ENCODE measurements at places on chromosomes 2 and 18.

- no peak for DNase-seq
Observed at GRCh38 chr2:137800386-137800785, 163.9 kb upstream of the HNMT start.

GRCh38 chr2:54901224-54901986 is 148.8 kb downstream of the RTN4 start:
- no peak for DNase-seq

- DNase-seq: no peak
Observed at GRCh38 chr2:56369316-56369715, 185.5 kb downstream of the CCDC85A start.

- peak; percentile 28 for DNase-seq
Observed at GRCh38 chr2:240595381-240596079, 9.0 kb downstream of the CAPN10 start.

DNA sequence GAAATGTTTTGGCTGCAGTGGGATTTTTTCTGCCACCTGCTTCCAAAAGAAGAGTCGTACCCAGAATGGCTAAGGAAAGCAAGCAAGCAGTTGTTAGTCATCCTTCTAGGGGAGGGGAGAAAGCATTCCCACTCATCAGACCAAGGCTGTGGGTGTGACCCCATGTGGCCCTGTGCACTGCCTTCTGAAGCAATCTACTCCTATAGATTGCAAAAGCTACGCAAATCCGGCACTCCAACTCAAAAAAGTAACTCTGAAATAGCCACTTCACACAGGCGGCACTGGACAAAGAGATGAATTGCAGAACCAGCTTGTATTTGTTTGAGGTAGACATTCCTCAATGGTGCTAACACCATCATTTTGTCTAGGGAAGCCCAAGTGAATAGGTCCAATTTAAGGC is 44.3 kb downstream of the ST3GAL5 start:
- no peak for DNase-seq

- DNase-seq: no peak
Observed at GRCh38 chr2:133462811-133463210, 105.5 kb downstream of the NCKAP5 start.

- DNase-seq: no peak
Observed at GRCh38 chr18:37565977-37566478, 430 bp upstream of the CELF4 start.

DNA sequence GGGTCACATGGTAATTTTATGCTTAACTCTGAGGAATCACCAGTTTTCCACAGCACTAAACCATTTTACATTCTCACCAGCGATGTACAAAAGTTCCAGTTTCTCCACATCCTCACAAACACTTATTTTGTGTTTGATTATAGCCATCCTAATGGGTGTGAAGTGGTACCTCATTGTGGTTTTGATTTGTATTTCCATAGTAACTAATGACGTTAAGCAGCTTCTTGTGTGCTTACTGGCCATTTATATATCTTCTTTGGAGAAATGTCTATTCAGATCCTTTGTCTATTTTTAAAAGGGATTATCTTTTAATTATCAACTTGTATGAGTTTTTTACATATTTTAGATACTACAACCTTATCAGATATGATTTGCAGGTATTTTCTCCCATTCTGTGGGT is 42.0 kb downstream of the CCDC150 start:
- DNase-seq: no peak

GRCh38 chr2:233702238-233702637 is 9.5 kb downstream of the UGT1A6 start:
- DNase-seq: no peak

DNA sequence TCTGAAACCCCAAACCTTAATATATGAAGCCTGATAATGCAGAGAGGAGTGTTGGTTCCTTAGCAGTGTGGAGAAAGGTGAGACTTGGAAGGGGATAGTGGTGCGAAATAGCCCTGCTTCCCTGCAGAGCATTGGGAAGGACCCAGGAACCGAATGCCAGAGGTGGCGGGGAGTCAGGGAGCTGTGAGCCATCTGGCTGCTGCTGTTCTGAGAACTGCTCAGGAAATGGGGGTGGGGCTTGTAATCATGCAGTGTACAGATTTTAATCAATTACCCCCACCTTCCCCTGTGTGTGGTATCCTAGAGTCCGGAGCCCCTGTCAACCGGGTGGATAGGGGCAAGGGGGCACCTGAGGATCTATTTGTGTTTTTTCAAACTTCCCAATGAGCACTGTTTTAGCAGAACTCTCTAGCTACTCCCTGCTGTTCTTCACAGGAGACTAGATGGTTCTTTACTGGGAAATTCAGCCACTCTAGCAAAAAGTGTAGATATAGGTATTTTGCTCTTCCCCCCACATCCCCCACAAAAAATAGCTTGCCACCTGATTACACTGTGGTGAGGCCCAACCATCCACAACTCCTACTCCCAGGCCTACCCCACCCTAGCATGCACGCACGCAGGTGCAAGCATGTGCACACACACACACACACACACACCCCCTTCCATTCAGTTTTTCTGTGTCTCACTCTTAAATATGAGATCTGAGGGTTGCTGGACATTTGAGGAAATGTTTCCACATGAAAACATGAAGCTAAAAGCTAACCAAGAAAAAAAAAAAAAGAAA is 30.1 kb upstream of the MBOAT2 start:
- no peak for DNase-seq

DNA sequence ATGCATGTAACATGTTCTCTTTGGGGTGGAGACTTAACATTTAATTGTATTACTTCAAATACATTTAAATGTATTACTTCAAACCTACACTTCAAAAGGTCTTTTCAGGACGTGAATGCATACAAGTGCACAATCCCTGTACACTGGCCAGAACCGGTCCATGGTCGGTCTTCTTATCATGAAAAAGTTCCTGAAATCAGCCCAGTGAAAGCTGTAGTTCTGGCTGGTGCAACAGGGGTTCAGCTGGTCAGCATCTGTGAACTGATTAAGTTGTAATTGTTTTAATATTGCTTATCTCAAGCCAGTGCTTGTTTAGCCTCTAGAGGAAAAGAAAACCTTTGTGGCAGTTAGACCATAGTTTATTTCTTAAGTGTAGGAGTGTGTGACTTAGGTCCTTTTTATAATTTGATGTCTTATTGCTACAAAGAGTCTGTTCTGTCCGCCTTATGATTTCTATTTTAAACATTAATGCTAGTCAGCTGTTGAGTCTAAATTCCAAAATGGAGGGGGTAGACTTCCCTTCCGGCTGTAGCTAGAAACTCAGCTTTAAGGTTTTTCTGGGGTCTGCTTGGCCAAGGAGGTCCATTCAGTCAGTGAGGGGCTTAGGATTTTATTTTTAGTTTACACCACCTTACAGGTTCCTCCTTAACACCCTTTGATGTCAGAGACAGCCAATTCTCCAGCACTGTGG is 768 bp upstream of the CYBRD1 start:
- no peak for DNase-seq

- no peak for DNase-seq
Observed at GRCh38 chr2:66109419-66109818, 325.5 kb upstream of the MEIS1 start.

DNA sequence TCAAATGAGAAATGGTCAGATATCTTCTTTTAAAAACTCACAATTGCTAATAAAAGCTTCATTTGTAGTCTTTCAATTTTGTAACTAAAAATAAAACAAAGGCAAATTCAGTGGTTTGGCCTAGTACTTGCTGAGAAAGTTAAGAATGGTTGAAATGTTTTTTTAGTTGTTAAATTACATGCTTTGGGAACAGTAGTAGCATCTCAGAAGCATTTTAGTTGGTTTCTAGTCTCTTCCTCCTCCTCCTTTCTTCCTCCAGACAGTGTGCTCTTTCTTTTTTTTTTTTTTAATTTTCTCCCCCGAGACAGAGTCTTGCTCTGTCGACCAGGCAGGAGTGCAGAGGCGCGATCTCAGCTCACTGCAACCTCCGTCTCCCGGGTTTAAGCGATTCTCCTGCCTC is 9.8 kb downstream of the TRAK2 start:
- no peak for DNase-seq

DNA sequence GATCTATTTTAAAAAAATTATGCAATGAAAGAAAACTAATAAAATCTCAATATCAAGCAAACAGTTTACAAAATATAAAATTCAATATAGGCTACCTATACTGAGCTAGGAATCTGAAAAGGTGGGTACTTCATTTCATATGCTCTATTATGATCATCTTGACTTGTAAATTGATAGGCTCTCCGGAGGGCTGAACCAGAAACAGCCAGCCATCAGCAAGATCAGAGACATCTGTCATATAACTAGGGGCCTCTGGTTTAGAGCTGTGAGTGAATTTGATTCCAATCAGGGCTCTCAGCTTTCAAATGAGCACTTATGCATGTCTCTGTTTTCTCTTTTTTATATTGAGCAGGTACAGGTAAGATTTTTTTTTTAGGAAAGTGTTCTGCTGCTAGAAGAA is 114.2 kb downstream of the SPHKAP start:
- no peak for DNase-seq

DNA sequence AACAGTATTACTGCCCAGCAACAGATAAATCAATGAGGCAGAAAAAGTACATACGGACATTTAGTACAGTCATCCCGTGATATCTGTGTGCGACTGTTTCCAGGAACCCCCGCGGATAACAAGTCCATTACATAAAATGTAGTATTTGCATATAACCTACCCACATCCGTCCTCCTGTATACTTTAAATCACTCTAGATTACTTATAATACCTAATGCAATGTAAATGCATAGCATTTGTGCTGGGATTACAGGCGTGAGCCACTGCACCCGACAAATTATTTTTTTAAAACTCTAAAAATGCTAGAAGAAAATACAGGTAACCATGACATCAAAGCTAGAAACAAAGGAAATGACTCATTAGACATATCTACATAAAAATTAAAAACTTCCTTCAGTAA is 91.6 kb downstream of the FAM161A start:
- DNase-seq: no peak

- DNase-seq: peak; percentile 25
Observed at GRCh38 chr2:72923833-72924352, 6.6 kb downstream of the EMX1 start.

GRCh38 chr18:9655232-9655767 is 40.9 kb upstream of the PPP4R1 start:
- no peak for DNase-seq

DNA sequence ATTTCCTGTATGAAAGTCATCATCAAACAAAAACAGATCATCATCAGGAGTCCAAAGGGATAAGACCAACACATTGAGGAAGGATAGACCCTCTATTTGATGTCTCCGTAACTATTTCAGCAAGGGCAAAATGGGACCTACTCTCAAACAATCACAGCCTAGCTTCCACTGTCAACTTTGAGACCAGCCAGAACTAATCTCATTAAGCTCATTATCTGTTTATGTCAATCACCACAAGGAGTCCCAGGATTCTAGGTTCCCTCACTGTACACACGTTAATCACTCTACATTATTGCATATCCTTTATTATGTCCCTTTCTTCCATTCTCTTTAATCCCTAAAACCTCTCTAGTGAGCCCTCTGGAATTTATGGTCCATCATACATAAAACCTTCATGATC is 370.3 kb upstream of the LINC00305 start:
- no peak for DNase-seq

DNA sequence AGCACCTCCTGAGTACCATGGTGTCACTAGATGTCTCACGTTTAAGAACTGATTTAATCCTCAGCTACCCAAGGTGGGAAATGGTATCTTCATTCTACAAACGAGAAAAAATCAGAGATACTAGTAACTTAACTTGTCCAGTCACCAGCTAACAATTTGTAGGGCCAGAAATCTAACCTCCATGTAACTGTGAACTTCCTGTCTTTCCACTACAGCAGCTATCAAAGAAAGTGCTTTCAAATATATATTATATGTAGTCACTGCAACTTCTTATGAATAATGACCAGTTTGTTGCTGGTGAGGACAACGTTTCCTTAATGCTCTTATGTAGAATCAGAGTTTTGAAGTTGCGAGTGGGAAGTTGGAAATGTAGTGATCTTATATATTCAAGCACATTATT is 1.9 kb downstream of the REV1 start:
- no peak for DNase-seq

DNA sequence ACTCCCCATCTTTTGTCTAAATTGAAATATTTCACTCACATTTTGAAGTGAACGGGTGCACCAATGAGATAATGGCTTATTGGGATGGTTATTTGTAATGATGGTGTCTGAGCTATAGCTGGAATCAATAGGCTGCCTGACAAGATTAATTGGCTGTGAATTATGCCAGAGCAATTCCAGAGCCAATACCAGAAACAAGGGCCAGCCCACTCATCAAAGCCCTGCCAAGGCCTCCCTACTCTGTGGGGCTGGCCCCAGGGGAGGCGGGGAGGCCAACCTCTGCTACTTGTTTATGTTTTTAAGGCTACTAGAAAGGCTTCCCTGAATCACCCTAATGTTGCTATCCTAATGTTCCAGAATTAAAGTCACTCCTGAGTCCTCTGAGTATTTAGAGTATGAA is 29.1 kb upstream of the NEMP2 start:
- DNase-seq: no peak

- peak; percentile 45 for DNase-seq
Observed at GRCh38 chr2:111118981-111119821, 1.5 kb upstream of the BCL2L11 start.

GRCh38 chr2:221569871-221570270 is 2.2 kb downstream of the EPHA4 start:
- no peak for DNase-seq

- no peak for DNase-seq
Observed at GRCh38 chr2:86443631-86444350, 2.6 kb downstream of the KDM3A start.

DNA sequence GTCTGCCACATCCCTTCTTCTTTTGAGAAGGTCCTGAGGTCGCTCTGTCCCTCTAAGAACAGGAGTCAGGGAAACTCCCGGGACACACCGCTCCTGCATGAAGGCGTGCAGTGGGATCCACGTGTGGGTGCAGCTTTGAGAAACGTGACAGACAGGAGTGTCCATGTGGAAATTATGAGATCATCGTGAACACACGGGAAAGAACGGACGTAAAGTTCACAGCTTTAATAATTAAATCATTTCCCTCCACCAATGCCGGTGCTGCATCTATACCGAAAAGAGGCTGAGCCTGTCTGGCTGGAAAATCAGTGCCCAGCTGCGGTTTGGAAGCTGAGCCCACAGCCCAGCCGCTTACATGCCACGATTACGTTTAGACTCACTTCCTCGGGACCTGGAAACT is 372.4 kb upstream of the SALL3 start:
- DNase-seq: no peak

DNA sequence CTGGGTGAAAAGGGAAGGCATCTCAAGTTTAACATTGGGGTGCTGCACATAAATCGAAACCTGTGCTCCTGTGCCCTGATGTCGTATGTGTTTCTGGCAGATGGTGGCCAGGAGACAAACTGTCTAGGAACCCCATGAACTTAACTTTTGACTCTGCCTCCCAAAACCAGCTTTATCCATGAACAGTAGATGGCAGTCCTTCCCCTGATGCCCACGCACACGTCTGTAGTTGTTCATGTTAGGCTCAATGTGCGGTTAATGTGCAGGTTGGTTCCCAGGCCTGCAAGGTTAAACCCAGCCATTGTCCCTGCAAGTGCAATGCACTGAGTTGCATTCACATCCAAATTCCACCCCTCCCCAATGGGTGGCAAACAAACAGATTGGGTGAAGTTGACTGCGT is 44.1 kb upstream of the SIX3 start:
- DNase-seq: no peak
